Caki2 (cell line): ENCODE measurements at places on chromosomes 11 and 22.

DNA sequence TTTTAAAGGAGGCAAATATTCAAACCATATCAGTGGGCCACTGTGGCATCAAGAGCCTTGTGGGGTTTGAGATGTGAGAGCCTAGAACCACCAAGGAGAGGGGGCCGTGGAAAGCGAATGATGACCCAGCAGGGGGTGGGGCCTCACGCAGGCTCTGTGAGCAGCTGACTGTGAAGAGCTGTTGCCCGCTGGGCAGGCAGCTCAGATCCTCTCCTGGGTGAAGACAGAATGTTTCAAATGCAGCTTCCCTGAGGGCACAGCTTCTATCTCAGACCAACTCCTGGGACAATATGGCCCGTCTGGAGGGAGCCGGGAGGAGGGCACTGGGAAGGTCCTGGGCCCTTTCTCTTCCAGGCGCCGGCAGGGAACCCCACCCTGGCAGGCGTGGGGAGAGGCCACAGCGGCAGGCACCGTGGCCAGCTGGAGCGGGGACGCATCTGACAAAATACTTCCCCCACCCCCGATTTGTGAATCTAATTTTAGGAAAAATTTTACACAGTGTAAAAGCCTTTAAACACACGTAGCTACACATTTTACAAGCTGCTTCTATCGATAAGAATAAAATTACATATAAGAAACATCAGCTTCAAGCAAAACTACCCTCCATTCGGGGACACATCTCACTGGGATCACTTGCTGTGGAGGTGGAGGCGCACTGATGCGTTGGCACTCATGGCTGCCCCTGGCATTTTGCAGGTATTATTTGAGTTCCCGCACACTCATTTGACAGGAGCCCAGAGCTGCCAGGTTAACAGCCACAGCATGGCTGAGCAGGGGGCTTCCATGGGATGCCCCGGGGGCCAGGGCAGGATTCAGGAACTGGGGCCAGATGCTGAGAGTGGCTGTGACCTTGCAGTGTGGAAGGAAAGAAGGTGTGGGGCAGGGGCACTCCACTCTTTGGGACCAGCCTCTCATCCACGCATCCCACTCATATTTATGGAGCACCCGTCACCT, 40.3 kb downstream of the PARVG start:
- DNase-seq = no peak

GRCh38 chr11:86473991-86474833, 99.5 kb downstream of the CCDC81 start:
- no peak for DNase-seq

DNA sequence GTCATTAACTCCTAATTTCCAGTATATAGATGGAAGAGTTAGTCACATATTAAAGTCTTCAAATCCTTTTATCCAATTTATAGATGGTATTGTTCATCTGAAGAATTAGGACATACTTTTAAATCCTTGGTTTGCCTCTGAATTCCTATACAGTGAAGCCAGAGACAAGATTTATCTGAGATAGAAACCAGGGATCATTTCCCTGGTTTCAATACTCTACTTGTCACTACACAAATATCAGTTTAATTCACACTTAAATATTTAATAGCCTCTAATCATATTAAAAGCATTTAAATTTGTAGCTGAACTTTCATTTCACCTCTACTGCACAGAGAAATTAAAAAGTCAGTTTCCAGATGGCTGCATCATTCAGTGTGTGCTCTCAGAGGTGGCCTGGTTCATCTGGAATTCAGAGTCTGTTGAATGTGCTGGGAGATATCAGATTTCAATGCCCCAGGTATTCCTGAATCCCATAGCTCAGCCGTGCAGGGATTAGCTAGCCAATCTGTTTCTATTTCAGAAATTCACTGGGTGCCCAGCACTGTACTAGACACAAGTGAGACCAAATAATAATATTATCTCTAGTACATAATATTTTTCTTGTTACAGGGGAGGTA, 344.3 kb downstream of the AASDHPPT start:
- DNase-seq = no peak

DNA sequence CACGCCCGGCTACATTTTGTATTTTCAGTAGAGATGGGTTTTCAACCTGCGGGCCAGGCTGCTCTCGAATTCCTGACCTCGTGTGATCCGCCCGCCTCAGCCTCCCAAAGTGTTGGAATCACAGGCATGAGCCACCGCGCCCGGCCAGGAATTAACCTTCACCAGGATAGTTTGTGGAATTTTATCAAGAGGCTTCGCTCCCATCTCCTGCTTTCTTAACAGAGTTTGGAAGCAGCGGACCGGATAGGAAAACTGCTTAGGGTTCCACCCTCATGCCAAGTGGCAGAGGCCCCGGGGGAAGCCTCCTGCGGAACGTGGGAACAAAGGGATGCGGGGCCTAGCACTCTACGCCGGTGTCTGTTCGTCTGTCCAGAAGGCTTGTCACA, 229.9 kb downstream of the ST3GAL4 start:
- DNase-seq = no peak

DNA sequence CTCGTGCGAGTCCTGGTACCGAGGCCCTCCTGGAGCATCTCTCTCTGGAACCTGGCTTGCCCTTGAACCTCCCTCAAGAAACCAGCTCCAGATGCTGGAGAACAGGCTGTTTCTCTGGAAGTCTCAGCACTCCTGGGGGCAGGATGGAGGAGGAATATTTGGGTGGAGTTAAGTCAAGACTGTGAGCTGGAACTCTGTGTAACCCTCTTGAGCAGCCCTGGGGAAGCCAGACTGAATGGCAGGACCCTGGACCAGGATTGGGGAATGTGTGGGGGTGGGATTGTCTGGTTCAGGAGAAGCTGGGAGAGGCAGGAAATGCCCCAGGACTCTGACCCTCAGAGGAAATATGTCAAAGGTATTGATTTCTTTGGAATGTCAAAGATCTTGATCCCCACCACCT, 7.7 kb downstream of the CREB3L1 start:
- no peak for DNase-seq

GRCh38 chr11:74135127-74135840, 35.5 kb downstream of the C2CD3 start:
- DNase-seq = peak; percentile 94

- DNase-seq = no peak
These were observed 22.9 kb upstream of the PDE2A start for GRCh38 chr11:72696866-72697700.

DNA sequence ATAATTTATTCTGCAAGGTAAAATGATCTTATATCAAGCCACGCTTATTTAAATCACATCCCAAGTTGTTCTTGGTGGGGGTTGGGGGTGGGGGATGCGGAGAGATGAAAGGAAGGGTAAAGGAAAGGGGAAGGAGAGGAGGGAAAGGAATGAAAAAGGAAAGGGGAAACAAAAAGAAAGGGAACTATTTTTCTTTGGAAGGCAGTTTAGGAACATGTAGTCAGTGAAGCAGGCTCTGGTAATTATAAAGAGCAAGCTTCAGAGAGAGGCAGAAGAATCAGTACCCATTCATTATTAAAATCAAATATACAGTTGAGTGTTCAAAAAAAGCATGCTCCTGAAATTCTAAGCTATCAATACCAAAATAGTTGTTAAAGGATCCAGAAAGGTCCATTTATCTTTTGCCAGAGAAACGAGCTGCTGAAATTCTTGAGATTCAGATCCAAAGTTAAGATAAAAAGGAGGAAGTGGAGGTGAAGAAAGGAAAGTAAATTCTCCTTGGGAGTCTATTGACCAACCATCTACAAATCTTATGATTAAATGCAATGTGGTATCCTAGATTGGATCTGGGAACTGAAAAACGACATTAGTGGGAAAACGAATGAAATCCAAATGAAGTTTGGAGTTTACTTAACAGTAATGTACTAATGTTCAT, 107.4 kb downstream of the SGSM3 start:
- DNase-seq = no peak

GRCh38 chr11:119025978-119026766, 4.5 kb downstream of the SLC37A4 start:
- no peak for DNase-seq

- no peak for DNase-seq
These were observed 7.4 kb downstream of the DUSP8 start for GRCh38 chr11:1564535-1565172.

GRCh38 chr11:86812981-86813380, 12.6 kb downstream of the PRSS23 start:
- DNase-seq = no peak

DNA sequence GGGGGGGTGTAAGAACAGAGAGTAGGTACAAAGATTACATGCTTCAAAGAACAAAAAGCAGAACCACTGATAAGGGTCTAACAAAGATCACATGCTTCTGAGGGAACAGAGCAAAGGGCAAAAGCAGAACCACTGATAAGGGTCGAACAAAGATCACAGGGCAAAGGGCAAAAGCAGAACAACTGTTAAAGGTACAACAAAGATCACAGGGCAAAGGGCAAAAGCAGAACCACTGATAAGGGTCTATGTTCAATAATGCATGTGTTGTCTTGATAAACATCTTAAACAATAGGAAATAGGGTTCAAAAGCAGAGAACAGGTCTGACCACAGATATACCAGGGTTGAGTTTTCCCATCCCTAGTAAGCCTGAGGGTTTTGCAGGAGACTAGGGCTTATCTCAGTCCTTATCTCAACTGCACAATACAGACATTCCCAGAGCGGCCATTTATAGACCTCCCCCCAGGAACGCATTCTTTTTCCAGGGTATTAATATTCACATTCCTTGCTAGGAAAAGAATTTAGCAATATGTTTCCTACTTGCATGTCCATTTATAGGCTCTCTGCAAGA, 81.9 kb upstream of the PGR start:
- DNase-seq = no peak

DNA sequence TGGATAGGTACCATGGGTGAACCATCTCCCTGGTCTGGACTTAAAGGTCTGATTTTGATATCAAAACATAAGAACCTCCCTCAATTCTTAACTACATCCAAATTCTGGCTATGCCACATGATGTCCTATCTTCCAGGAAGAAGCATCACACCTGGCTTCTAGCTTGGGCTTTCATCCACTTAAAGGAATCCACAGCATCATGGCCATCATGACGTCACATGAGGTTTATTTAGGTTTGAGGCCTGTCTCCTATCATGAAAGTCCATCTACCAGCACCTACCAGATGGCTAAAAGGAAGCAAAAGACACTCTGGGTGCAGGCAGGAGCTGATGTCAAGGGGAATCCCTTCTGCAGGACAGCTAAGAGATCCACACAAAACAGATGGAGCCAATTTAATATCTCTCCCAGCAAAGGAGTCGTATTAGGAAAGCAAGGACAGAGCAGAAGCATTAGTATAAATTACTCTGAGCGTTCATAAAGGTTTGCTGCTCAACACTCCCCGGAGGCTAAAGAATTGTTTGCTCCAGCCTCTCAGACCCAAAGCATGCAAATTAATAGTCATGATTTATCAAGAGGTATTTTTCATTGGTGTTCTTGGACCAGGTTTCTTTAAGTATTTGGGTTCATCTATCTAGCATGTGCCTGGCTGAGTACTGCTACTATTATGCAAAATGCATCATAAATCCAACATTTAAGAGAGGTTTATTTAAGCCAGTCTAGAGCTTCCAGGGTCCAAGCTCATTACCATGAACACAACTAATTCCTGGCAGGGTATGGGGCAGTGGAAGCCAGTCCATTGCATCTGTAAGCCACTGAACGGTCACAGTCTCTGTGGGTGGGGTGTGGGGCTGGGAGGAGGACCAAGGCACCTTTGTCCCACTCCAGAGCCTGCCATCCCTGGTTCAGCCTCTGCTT, 47.2 kb downstream of the GALNT18 start:
- no peak for DNase-seq

- peak; percentile 96 for DNase-seq
These were observed 18.5 kb downstream of the NF2 start for GRCh38 chr22:29621761-29622526.

DNA sequence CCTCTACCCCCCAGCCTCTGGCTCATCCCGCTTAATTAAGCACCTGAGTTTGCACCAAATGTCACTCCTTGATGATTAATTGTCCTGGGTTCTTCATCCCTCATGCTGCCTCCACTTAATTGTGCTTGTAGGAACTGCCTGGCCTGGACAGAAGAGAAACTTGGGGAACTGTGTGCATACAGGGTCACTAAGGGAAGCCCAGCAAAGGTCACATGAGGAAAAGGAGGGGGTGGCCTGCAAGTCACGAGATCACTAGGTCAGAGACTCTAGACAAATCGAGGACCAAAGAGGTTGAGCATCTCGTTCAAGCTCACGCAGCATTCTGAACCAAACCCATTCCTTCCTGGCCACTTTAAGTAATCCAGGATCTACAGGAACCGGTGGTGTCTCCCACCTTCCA, 75.8 kb downstream of the PDE2A start:
- DNase-seq = no peak

GRCh38 chr11:79482800-79483199, 42.0 kb upstream of the TENM4 start:
- DNase-seq = no peak

DNA sequence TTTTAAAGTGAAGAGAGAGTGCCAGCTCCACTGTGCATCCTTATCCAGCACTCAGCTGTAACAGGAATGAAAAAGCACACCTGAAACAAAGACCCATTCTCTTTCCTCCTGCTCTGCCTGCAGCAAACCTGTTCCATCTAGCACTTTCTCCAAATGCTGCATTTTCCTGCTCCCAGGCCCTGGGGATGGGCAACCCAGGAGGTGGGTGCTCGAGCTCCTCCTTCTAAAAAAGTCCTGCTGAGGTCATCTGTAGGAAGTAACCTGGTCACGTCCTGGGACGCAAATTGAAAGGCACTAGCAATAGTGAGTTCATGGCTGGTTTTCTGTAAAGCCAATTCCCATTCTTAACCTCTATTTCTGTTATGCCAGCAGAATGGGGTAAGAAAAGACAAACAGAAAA, 173.7 kb downstream of the MAML2 start:
- no peak for DNase-seq

DNA sequence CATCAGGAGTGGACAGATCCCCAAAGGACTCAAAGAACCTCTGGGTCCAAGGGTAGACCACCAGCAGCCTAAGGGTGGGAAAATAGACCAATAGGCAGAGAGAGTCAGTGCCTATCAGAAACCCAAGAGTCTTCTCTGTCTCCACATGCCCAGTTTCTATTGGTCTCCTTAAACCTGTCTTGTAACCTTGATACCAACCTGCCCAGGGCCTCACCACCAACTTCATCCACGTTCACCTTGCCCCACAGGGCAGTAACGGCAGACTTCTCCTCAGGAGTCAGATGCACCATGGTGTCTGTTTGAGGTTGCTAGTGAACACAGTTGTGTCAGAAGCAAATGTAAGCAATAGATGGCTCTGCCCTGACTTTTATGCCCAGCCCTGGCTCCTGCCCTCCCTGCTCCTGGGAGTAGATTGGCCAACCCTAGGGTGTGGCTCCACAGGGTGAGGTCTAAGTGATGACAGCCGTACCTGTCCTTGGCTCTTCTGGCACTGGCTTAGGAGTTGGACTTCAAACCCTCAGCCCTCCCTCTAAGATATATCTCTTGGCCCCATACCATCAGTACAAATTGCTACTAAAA, at the start of gene HBB:
TSS of gene HBB (minus strand) at position 340 of the 579 bp plus-strand sequence. CDS start at position 290, 50 bp downstream.
- no peak for DNase-seq

GRCh38 chr11:34719303-34719848, 98.5 kb downstream of the EHF start:
- no peak for DNase-seq

GRCh38 chr22:33110562-33111163, 52.5 kb upstream of the SYN3 start:
- DNase-seq = no peak

DNA sequence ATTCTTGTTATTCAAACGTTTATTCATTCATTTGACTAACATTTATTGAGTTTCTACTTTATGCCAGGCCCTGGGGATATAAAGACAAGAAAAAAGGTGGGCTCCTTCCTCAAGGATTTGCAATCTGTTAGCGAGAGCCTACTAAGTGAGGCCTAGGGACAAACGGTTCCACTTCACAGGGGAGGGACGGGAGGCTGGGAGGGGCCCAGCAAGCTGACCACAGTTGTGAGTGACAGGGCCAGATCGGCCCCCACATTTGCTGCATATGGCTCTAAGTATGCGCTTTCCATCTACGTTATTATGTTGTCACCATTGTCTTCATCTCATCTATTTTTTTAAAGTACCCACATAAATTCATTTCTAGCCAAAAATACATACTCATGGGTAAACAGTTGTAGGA, 271.1 kb downstream of the BUD13 start:
- no peak for DNase-seq
